ENCODE measurements at places on chromosomes 7 and 10.

- no peak for DNase-seq
Measured at GRCh38 chr7:33937871-33938270, 32.5 kb downstream of the BMPER start.

GRCh38 chr10:5545011-5545410 is 20.2 kb downstream of the CALML3 start:
- DNase-seq, result no peak

DNA sequence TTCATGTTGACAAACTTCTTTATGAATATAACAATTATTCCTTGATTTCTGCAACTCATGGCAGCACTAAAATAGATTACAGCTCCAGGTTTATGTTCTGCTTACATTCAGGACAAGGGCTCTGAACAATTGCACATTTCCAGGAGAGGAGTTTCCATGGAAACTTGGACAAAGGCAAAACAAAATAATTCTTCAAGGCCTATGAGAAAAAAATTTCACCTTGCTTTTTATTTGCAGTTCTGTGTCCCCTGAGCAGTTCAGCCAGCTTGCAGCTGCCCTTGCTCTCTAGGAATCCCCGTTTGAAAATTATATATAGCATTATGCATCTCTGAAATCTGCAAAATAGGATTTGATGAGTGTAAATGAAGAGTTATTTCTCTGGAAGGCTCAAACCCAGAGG is 71.7 kb downstream of the ARL4A start:
- no peak for DNase-seq

- no peak for DNase-seq
Measured at GRCh38 chr7:106987777-106988176, 56.7 kb upstream of the PRKAR2B start.

GRCh38 chr10:79382491-79382941 is 35.2 kb downstream of the PPIF start:
- DNase-seq, result no peak

DNA sequence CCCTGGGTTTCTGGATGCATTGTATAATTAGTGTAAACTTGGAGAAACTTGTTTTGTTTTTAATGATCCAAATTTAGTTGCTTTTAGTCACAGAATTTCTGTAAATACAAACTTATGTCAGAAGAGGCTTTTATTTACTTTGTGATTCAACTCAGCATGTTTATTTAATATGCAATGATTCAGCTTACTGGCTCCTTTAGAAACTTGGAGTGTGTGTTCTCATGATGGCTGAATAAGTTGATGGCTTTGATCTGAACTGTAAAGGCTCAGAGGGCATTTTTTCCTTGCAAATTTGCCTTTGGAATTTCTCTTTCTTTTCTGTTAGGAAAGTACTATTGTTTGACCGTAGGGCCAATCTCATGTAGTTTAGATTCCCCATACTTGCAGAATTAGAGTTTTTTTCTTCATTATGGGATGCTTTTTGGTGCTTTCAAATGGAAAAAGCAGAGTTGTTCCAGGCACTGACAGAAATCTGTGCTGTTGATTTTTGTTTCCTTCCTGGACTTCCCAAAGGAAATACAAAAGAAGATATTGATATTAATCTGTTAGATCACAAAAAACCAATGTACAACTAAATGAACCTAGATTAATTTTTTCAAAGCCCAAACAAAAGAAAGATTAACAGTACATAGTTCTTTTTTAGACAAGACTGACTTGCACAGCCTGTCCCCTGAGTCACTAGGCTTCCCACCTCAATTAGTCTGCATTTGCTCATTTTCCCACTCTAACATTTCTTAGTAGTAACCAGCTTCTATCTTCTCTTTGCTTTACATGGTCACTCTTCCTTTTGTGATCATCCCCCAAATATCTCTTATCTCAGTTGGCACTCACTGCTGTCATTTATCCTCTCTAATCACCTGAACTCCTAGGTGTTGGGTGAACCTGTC is 96.8 kb upstream of the AGR3 start:
- DNase-seq, result no peak

DNA sequence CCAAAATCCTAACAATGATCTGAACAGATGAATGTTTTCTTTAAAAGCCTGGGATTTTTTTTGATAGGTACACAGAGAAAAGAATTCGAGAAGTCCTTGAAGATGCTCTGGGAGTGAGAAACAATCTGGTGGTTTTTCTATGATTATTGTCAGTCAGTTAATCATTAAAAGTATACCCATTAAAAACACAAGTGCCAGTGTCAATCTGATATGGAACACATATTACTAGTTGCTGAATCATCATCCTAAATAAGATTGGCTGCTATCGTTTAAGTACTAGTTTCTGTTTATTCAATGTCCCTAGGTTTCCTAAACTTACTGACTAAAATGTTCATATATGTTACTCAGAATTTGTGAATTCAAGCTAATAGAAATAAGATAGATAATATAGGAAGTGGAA is 16.1 kb downstream of the COL28A1 start:
- no peak for DNase-seq

DNA sequence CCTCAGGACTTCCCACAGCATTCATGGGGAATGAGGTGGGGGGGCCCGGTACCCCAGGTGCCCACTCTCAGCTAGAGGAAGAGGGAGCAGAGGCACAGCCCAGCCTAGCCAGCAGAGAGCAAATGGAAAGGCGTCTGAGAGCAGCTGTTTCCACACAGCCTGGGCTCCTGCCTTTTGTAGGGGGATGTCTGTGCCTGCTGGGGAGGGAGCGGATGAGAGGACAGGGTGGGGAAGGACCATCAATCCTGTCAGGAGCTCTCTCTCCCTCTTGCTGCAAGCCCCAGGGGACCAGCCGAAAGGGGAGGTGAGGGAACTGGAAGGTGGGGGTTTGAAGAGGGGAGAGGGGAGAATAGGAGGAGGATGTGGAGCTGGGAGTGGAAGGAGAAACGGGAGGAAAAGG is at the start of gene PKD2L1:
Gene PKD2L1 (minus strand): TSS at position 150 of the 400 bp plus-strand sequence. CDS start 125 bp downstream, at position 25.
- DNase-seq, result no peak

DNA sequence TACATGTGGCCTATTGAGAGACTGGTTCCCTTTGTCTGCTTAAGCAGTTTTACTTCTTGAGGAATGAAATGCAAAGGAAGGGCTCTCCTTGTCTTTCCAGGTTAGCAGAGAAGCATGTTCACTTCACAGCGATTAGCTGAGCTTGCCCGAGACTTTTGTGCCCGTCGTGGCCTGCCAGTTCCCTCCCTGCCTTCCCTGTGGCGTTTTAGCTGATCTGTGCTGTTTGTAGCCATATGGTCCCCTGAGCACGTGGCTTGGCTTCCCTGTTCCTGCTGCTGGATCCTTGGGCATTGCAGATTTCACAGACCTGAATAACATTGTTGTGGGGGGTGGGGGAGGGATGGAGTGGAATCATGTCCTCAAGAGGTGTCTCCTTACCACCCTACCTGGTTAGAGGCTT is 61.8 kb downstream of the SND1 start:
- no peak for DNase-seq

- DNase-seq, result no peak
Measured at GRCh38 chr10:58475322-58476277, 37.1 kb upstream of the BICC1 start.

Measured in cortex of kidney (tissue), 1 donor.